Left ventricle myocardium superior (tissue), 1 donor: ENCODE measurements at places on chromosomes 3 and 15. TPM values are rescaled to one million over a fixed set of nuclear protein-coding genes. Genes with fewer than 3 reads are reported as not detected.

The DPPA4 gene
- not detected for total RNA-seq

DNA sequence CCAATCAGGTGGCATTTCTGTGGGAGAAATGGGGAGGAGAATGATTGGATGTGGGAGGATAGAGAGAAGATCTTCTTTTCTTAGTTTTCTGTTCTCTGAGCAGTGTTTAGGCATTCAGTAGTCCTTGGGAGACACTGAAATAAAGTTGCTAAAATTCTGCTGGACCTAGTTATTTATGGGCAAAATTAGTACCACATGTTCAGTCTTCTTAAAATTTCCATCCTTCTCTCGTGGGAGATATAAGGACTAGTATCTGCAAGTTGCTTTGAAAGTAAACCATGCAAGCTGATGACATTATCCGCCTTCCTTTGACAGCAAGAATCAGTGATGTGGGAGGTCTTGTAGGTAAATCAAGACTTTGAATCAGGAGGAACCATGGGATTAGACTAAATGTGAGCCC lies 19.9 kb upstream of the CHST2 start:
- no peak for DNase-seq

The CCK gene
- not detected for total RNA-seq

- DNase-seq: no peak
These were observed 300.1 kb downstream of the RORA start for GRCh38 chr15:60928970-60929369.

The HRG gene
- total RNA-seq: not detected

The HACL1 gene
- total RNA-seq: 15.6 TPM

The DCBLD2 gene
- total RNA-seq: 43.1 TPM
